SK-N-SH (cell line): ENCODE measurements at places on chromosomes 1 and 21. TPM values are rescaled to one million over a fixed set of nuclear protein-coding genes. Genes with fewer than 3 reads are reported as not detected.
A peak's percentile ranks its signal among the peaks of the same experiment; 100 is the strongest.

Gene RPF1
- polyA plus RNA-seq: 22.6 and 27.1 TPM in 2 replicates

GRCh38 chr1:245888809-245889208 lies 618.3 kb downstream of the SMYD3 start:
- no peaks in the 10 kb centered on the region for H3K36me3 ChIP-seq
- H3K4me1 ChIP-seq: no peaks in the 10 kb centered on the region; the same call in 1 of the 2 replicates
- no peaks in the 10 kb centered on the region for H3K27me3 ChIP-seq

DNA sequence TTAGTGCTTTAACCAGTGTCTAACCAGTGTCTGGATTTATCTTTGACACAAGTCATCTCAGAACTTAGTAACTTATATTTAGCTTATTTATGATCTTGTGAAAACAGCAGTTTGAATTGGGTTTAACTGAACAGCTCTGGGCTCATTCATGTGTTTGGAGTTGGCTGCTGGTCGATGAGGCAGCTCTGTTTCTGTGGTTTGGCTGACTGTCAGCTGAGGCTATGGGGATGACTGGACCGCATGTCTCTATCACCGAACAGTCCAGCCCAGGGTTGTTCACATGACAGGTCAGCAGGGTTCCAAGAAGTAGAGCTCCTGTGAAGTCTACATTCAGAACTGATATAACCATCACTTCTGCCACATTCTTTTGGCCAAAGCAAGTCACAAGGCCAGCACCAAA lies 29.1 kb upstream of the C21orf91 start:
- no peak for DNase-seq
- H3K27ac ChIP-seq: no peak overlapping the region
- H3K4me1 ChIP-seq: peaks cover 5% of the 10 kb centered on the region
- H3K36me3 ChIP-seq: no peaks in the 10 kb centered on the region
- H3K27me3 ChIP-seq: peaks cover 11% of the 10 kb centered on the region; the same call in 1 of the 2 replicates

Gene OR2T35
- polyA plus RNA-seq: not detected in 2 replicates

DNA sequence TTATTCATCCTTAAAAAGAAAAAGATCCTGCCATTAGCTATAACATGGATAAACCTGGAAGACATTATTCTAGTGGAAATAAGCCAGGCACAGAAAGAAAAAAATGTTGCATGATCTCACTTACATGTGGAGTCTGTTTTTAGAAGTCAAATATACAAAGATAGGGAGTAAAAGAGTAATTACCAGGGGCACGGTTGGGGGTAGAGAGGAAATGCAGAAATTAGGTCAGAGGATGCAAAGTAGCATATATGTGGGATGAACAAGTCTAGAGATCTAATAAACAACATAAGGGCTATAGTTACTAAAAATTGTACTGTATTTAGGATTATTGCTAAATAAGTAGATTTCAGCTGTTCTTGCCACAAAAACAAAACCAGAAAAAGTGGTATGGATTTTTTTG lies 61.4 kb upstream of the CD53 start:
- no peak for DNase-seq
- no peak overlapping the region for H3K27ac ChIP-seq
- no peaks in the 10 kb centered on the region for H3K36me3 ChIP-seq

- H3K4me1 ChIP-seq: peaks cover 9% of the 10 kb centered on the region; the same call in 1 of the 2 replicates
- H3K4me3 ChIP-seq: no peak overlapping the region
- no peaks in the 10 kb centered on the region for H3K27me3 ChIP-seq
- no peak overlapping the region for H3K27ac ChIP-seq
- DNase-seq: no peak
Observed at GRCh38 chr1:51750218-51750617, 128.3 kb downstream of the NRDC start.

DNA sequence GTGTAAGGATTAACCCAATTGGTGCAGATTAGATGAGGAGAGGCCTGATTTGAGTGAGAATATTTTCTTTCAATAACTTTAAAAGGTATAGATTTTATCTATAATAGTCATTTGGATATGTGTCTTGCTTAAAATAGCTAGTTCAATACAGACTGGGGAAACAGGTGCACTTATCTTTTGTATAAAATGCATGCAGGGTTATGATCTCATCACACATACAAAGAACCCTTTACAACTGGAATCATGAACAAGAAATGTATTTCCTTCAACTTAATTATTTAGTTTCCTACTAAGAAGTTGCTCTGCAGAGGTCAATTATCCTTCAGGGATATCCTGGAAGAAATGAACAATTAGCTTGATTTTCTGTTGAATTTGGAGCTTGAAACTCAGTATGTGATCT lies 259.6 kb downstream of the PTBP2 start:
- H3K27ac ChIP-seq: peak overlapping the region; percentile 68; the same call in 1 of the 2 replicates
- H3K27me3 ChIP-seq: no peaks in the 10 kb centered on the region
- peaks cover 14% of the 10 kb centered on the region for H3K4me1 ChIP-seq

Gene HSPG2
- polyA plus RNA-seq: 10.7 and 28.9 TPM in 2 replicates

DNA sequence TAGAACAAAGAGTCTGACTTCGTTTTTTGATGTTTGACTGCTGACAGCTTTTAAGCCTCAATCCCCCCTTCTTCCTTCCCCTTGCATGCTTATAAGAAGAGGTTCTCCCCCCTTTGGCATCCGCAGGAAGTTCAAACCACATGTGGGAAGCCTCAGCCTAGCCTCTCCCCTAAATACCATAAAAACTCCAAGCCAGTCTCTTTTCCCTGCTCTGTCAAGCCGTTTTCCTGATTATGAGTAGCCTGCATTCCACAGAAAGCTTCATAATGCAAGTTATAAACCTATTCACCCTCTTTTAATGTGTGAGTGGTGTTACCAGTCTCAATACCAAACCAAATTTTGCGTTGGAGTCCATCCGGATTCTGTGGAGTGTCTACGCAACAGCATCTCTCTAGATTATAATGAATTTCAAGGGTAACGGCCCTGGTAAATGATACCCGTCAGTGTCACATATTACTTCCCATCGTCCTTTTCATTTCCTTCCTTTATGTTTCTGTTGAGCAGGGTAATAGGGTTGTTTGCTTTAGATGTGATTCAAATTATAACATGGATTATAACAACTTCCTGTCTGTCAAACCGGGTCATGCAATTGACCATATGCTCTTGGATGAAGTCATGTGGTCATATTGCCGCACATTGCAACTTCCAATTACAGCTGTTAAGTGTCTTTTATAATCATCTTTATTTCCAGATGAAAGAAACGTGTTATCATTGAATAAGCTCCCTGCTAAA lies 717.5 kb downstream of the RWDD3 start:
- H3K36me3 ChIP-seq: no peaks in the 10 kb centered on the region
- no peak overlapping the region for H3K4me3 ChIP-seq
- no peaks in the 10 kb centered on the region for H3K27me3 ChIP-seq
- no peak overlapping the region for H3K27ac ChIP-seq

GRCh38 chr1:93042187-93043056 lies 36.7 kb upstream of the MTF2 start:
- H3K4me1 ChIP-seq: no peaks in the 10 kb centered on the region
- no peaks in the 10 kb centered on the region for H3K27me3 ChIP-seq
- H3K27ac ChIP-seq: no peak overlapping the region

Gene ELAPOR1
- 1.1 and 1.2 TPM in 2 replicates for polyA plus RNA-seq

DNA sequence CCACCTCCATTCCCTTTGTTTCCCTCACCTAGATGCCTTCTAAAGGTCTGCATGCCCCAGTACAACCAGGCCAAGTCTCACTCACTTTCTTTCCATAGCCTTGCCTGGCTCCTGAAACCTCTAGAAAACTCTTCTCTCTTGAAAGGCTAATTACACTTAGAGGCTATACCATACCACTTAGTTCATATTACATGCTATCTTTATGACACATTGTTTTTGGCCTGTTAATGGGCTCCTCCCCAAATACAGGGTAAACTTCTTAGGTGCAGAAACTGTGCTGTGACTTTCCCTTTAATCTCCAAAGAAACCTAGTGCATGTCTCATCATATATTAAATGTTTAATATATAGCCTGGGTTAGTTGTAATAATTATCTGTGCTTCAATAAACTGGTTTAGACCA lies 56.6 kb upstream of the C1orf105 start:
- peaks cover 22% of the 10 kb centered on the region for H3K36me3 ChIP-seq
- H3K27ac ChIP-seq: no peak overlapping the region
- no peaks in the 10 kb centered on the region for H3K27me3 ChIP-seq
- peaks cover 20% of the 10 kb centered on the region for H3K4me1 ChIP-seq

GRCh38 chr1:86153836-86154235 lies 2.7 kb downstream of the COL24A1 start:
- DNase-seq: no peak
- H3K4me3 ChIP-seq: no peak overlapping the region
- no peak overlapping the region for H3K27ac ChIP-seq
- peaks cover 13% of the 10 kb centered on the region; the same call in 1 of the 2 replicates for H3K4me1 ChIP-seq

Gene PLCH2
- 0.08 and 0.18 TPM in 2 replicates for polyA plus RNA-seq

Gene FYB2
- polyA plus RNA-seq: not detected in 2 replicates

- H3K4me1 ChIP-seq: no peaks in the 10 kb centered on the region
- H3K36me3 ChIP-seq: no peaks in the 10 kb centered on the region
- no peak for DNase-seq
- no peak overlapping the region for H3K27ac ChIP-seq
- no peak overlapping the region for H3K4me3 ChIP-seq
Observed at GRCh38 chr1:89354205-89354604, 9.7 kb upstream of the GBP6 start.

- DNase-seq: no peak
- no peak overlapping the region for H3K27ac ChIP-seq
- peaks cover 15% of the 10 kb centered on the region for H3K36me3 ChIP-seq
- no peak overlapping the region for H3K4me3 ChIP-seq
Observed at GRCh38 chr1:173445164-173445563, 32.0 kb upstream of the PRDX6 start.

DNA sequence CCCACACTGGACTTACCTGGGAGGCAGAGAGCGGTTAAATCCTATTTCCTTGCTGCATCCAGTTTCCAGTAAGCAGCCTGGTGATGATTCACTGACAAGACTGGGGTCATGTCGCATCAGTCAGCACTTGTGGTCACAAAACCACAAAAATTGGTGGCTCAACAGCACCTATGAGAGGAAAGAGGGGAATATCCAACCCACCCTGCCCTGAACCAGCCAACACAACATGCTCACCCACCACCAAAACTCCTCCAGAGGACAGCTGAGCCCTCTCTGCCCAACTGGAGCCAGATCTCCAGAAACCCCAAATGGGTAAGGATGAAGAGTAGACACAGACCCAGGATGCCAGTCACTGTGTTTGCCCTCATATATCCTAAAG lies 64.0 kb downstream of the CD46 start:
- H3K4me3 ChIP-seq: no peak overlapping the region
- no peaks in the 10 kb centered on the region for H3K27me3 ChIP-seq
- peaks cover 12% of the 10 kb centered on the region; the same call in 1 of the 2 replicates for H3K36me3 ChIP-seq
- H3K4me1 ChIP-seq: no peaks in the 10 kb centered on the region; the same call in 1 of the 2 replicates
- DNase-seq: no peak

- H3K36me3 ChIP-seq: no peaks in the 10 kb centered on the region
- no peak overlapping the region for H3K4me3 ChIP-seq
- no peaks in the 10 kb centered on the region for H3K27me3 ChIP-seq
- H3K4me1 ChIP-seq: 0 out of 2 replicates have a peak, but pooled peaks cover 5% of the 10 kb centered on the region
- H3K27ac ChIP-seq: no peak overlapping the region
- no peak for DNase-seq
Observed at GRCh38 chr1:100035214-100035613, 65.4 kb downstream of the SLC35A3 start.

Gene CDCP2
- polyA plus RNA-seq: not detected in 2 replicates

DNA sequence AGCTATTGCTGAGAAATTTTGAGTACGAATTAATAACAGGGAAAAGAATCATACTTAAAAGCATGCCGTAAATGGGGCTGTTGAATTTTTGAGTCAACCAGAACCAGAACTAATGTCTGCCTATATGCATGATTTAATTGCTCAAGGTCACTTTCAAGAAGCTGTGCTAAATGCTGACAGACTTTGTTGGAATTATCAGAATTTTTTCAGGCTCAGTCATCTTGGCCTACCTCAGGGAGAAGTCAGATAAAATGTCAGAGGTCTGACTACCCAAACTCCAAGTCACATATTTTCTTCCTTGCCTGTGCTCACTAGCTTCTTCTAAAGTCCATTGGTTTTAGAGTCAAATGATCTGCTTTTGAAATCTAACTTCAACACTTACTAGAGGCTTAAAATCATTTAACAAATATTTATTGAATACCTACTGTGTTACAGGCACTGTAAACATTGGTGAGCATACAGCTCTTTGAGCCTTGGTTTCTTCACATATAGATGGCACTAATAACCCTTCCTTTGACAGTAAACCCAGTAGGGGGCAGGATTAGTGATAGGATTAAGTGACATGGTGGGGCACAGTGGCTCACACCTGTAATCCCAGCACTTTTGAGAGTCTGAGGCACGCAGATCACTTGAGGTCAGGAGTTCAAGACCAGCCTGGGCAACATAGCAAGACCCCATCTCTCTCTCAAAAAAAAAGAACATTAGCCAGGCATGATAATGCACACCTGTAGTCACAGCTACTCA lies 121.2 kb upstream of the SLC44A3 start:
- peak overlapping the region; percentile 30; the same call in 1 of the 2 replicates for H3K27ac ChIP-seq
- no peak overlapping the region for H3K4me3 ChIP-seq
- no peaks in the 10 kb centered on the region for H3K27me3 ChIP-seq
- no peak for DNase-seq
- H3K36me3 ChIP-seq: no peaks in the 10 kb centered on the region

Gene GBP5
- 0.08 TPM in 2 replicates for polyA plus RNA-seq

DNA sequence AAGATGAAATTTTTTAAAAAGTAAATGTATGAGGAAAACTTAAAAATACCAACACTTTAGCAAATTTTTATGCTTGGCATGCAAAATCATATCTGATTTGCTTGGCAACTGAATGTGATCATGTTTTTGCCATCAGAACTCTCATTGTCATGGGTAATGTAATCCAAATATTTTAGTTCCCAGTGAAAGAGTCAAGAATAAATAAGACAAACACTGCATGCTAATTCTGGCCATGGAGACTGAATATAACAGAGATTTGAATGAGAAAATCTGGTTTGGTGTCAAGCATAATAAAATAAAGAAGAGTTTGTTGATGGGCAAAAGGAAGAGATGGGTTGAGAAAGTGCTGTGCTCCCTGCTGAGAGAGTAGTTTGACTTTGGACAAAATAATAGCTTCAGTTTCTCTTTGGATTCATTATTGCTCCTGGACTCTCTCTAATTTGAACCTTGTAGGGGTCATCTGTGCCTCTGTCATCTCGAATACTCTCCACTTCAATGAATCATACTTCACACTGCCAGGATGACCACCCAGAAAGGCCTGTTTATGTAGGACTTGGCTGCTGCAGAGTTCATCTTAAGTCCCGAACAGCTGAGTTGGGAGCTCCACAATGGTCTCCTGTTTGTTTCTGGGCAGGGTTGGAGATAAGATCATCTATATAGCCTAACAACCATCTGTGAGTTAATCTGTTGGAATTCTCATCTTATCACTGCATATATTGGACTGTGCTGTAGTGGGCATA lies 34.4 kb downstream of the ADAMTS1 start:
- no peak for DNase-seq
- H3K4me3 ChIP-seq: no peak overlapping the region
- H3K4me1 ChIP-seq: no peaks in the 10 kb centered on the region
- H3K36me3 ChIP-seq: no peaks in the 10 kb centered on the region

DNA sequence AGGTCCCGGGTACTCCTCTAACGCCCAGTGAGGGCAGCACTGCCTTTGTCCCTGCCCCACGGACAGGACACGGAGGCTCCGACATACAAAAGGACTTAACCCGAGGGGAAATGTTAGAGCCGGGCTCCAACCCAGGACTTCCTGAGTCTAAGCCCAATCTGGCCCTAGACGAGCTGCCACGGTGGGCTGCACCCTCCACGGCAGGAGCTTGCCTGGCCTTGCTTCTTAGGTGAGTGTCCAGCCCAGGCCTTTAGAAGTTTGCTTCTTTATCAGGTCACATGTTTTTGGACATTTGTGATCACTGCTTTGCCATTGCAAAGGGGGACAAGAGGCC lies 11.0 kb upstream of the TMEM200B start:
- H3K36me3 ChIP-seq: no peaks in the 10 kb centered on the region
- no peak overlapping the region for H3K27ac ChIP-seq
- H3K4me3 ChIP-seq: no peak overlapping the region
- no peak for DNase-seq

GRCh38 chr1:52294580-52294979 lies 71.4 kb downstream of the CC2D1B start:
- H3K4me3 ChIP-seq: no peak overlapping the region
- no peaks in the 10 kb centered on the region for H3K4me1 ChIP-seq
- peaks cover 17% of the 10 kb centered on the region for H3K36me3 ChIP-seq
- H3K27me3 ChIP-seq: no peaks in the 10 kb centered on the region
- DNase-seq: no peak
- no peak overlapping the region for H3K27ac ChIP-seq
